ENCODE measurements at places on chromosomes 1 and 21.

DNA sequence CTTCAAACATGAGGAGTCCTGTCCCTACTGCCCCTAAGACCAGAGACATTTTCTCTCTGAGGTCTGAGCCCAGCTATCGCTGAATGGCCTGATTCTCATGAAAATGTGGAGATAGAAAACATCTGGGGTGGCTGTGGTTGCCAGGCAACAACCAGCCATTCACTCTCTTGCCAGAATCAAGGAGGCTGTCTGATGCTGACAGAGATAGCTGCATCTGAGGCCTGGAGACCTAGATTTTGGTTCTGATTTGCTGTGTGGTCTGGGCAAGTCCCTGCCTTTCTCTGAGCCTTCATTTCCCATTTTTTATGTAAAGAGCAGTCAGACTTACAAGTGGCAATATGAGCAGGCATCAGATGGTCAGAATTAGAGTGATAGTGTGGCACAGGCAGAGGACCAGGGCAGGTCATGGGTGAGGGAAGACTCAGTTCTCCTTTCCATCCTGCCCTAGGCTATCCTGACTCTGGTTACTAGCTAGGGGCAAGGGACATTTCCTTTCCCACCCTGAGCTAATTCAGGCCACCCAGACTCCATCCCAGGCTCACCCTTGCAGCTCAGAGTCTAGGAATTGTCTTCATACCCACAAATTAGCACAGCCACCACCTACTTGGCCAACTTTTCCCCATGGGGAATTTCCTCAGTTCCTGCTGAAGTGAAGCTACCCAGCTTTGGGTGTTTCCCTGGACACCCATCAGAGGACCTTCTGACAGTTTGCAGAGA lies 20.0 kb upstream of the RNF19B start:
- no peak for DNase-seq

- no peak for DNase-seq
These were observed 124.4 kb upstream of the SLC35F3 start for GRCh38 chr1:233780049-233780448.

GRCh38 chr1:84121360-84121759 lies 22.7 kb upstream of the PRKACB start:
- DNase-seq, result no peak

- DNase-seq, result no peak
These were observed 116.3 kb downstream of the GLUL start for GRCh38 chr1:182275271-182275670.

- no peak for DNase-seq
These were observed 28.9 kb downstream of the EPHA2 start for GRCh38 chr1:16126743-16127515.

DNA sequence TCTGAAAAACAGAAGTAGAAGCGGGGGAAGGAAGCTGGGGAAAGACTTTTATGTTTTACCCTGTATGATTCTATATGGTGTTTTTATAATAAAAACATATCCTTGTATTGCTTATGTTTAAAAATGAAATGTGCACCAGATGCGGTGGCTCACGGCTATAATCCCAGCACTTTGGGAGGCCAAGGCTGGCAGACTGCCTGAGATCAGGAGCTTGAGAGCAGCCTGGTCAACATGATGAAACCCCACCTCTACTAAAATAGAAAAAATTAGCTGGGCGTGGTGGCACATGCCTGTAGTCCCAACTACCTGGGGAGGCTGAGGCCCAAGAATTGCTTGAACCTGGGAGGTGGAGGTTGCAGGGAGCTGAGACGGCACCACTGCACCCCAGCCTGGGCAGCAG lies 155.4 kb downstream of the SMYD3 start:
- no peak for DNase-seq

DNA sequence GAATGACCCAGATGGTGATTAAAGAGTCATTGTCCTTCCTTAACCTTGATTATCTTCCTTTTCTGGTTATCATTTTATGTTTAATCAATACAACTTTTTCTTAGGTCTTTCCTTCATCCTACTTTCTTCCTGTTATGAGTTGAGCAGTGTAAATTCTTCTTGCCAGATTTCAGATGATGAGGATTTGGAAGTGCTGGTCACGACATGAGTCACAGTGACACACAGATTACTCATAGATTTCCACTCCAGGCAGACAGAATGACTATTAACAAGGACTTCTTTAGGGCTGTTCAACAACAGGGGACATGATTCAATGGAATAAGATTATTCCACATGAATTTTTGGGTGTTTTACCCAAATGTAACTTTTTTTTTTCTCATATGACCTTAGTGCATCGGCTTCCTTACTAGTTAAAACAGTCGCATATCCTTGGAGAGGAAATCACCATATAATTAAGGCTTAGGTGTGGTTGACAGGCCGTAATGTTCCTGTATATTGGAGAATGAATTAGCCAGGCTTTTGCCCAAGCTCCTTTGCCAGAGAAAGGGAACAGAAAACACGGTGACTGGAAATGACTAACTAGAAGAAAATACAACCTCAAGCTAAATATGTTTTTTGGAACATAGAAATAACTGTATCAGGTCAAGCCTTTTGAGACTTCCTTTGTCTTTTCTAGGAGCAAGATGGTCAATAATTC lies 44.2 kb downstream of the PRRX1 start:
- DNase-seq, result peak; percentile 98

GRCh38 chr1:153374071-153374470 lies 1.4 kb downstream of the S100A12 start:
- no peak for DNase-seq

DNA sequence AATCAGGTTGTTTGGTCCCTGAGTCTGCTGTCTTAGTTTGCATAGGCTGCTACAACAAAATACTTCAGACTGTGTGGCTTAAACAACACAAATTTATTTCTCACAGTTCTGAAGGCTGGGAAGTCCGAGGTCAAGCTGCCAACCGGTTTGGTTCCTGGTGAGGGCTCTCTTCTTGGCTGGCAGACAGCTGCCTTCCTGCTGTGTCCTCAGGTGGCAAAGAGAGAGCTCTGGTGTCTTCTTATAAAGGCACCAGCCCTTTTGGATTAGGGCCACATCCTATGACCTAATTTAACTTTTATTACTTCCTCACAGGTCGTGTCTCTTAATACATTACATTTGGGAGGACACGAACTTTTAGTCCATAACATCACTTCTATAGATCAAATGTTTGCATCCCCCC lies 89.6 kb upstream of the CD34 start:
- DNase-seq, result no peak

DNA sequence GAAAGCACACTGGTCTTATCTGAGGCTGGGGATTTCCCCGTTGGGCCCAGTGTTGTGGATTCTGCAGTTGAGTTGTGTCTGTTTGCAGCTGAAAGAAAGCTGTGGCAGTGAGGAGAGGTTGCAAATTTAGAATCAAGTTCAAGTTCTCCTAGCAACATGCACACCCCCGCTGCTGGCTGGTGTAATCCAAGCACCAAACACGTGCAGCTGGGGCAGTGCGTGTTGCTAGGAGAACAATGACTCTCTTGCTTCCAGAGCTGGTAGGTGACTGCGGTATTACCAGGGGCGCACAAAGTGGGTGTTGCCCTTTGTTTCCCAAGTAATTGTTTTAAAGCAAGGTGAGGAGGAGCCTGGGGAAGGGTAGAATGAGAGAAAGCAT lies 91.5 kb downstream of the IER5 start:
- DNase-seq, result no peak

GRCh38 chr1:77584884-77585283 lies 97.6 kb downstream of the ZZZ3 start:
- DNase-seq, result no peak
